Activated naive CD4-positive, alpha-beta T cell treated with anti-CD3 and anti-CD28 coated beads for 36 hours (primary cell): ENCODE measurements at places on chromosomes 6 and 20. TPM values are rescaled to one million over a fixed set of nuclear protein-coding genes. Genes with fewer than 3 reads are reported as not detected.

GRCh38 chr6:79902046-79902445 is 45.3 kb downstream of the ELOVL4 start:
- peaks cover 6% of the 10 kb centered on the region for H3K27me3 ChIP-seq

The ARFRP1 gene
- total RNA-seq, result 45.6 TPM

The AIF1 gene
- total RNA-seq, result 120 TPM

GRCh38 chr20:58908221-58908620 is 55.7 kb downstream of the GNAS start:
- H3K27me3 ChIP-seq, result no peaks in the 10 kb centered on the region
- peaks cover 43% of the 10 kb centered on the region for H3K4me1 ChIP-seq
- DNase-seq, result no peak
- H3K36me3 ChIP-seq, result peaks cover 63% of the 10 kb centered on the region
- peak overlapping the region; percentile 88 for H3K27ac ChIP-seq

- H3K36me3 ChIP-seq, result no peaks in the 10 kb centered on the region
- DNase-seq, result no peak
- H3K4me1 ChIP-seq, result peaks cover 19% of the 10 kb centered on the region
- peaks cover 49% of the 10 kb centered on the region for H3K27me3 ChIP-seq
- no peak overlapping the region for H3K27ac ChIP-seq
Measured at GRCh38 chr6:73308712-73309534, 45.2 kb downstream of the DPPA5 start.

GRCh38 chr20:53735536-53736050 is 142.0 kb upstream of the ZNF217 start:
- no peak overlapping the region for H3K4me3 ChIP-seq
- H3K27ac ChIP-seq, result peak overlapping the region; percentile 44
- no peak for DNase-seq
- H3K36me3 ChIP-seq, result no peaks in the 10 kb centered on the region
- peaks cover 43% of the 10 kb centered on the region for H3K4me1 ChIP-seq

DNA sequence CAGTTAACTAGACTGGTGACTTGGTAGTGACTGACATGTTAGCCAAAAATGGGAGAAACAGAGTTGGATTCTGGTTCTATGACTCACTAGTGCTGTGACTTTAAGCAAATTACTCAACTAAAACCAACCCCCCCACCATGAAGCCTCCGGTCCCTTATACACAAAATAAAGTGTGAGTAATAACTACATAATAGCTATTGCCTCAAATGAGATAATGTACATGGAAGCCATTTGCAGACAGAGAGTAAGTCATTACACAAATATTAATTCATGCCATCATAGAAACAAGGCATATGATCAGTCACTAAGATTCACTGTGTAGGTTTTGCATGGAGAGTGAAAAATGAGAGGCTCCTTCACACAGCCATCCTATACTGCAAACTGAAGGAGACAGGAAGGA is 111.9 kb downstream of the HIVEP2 start:
- H3K27ac ChIP-seq, result peak overlapping the region; percentile 81
- H3K27me3 ChIP-seq, result no peaks in the 10 kb centered on the region
- no peak overlapping the region for H3K4me3 ChIP-seq

The CNKSR3 gene
- 0.12 TPM for total RNA-seq

- H3K27me3 ChIP-seq, result no peaks in the 10 kb centered on the region
- no peaks in the 10 kb centered on the region for H3K4me1 ChIP-seq
- no peaks in the 10 kb centered on the region for H3K36me3 ChIP-seq
- DNase-seq, result no peak
Measured at GRCh38 chr6:118387921-118388701, 160.0 kb upstream of the PLN start.

- H3K4me3 ChIP-seq, result no peak overlapping the region
- no peaks in the 10 kb centered on the region for H3K27me3 ChIP-seq
- peaks cover 13% of the 10 kb centered on the region for H3K4me1 ChIP-seq
- DNase-seq, result no peak
- H3K36me3 ChIP-seq, result no peaks in the 10 kb centered on the region
Measured at GRCh38 chr6:6891125-6891721, 216.5 kb upstream of the RREB1 start.

DNA sequence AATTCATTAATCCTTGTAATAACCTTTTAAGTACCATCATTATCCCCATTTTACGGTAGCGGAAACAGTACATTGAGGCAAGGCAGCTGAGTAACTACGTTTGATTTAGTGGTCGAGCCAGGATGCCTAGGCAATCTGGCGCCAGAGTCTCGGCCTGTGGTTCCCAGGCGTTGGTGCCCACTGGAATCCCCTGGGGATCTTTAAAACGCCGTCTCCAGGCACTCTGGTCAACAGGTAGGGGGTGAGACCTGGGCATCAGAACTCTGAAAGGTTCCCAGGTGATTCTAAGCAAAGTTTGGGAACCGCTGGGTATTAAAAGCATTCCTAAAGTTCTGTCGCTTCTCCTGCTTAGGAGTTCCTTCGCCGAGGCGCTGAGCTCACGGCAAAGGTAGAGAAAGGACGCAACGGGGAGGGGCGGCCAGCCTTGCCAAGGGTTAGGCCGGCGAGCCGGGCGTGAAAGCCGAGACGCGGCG is 939 bp downstream of the DTNBP1 start:
- H3K4me3 ChIP-seq, result peak overlapping the region; percentile 80
- H3K27me3 ChIP-seq, result no peaks in the 10 kb centered on the region
- DNase-seq, result no peak
- peaks cover 27% of the 10 kb centered on the region for H3K4me1 ChIP-seq
- H3K27ac ChIP-seq, result peak overlapping the region; percentile 57

DNA sequence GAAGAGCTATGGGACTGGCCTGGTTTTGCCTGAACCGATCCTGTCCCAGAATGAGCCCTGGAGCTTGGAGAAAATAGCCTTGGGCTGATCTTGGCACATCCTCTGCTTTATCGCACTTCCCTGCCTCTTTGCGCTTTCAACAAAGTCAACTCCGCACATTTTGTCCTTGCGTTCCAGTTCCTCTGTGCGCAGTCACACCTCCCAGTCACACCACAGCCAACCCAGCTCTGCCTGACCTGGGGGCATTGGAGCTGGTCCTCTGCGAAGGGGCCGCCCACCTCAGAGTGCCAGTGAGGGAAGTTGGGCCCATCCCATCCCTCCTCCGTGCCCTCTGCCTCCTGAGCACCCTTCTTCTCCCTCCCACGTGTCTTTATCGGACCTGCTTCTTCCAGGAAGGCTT is 16.9 kb upstream of the UQCC2 start:
- no peak overlapping the region for H3K4me3 ChIP-seq
- DNase-seq, result no peak
- no peaks in the 10 kb centered on the region for H3K36me3 ChIP-seq
- no peak overlapping the region for H3K27ac ChIP-seq
- H3K27me3 ChIP-seq, result no peaks in the 10 kb centered on the region
- H3K4me1 ChIP-seq, result peaks cover 18% of the 10 kb centered on the region

DNA sequence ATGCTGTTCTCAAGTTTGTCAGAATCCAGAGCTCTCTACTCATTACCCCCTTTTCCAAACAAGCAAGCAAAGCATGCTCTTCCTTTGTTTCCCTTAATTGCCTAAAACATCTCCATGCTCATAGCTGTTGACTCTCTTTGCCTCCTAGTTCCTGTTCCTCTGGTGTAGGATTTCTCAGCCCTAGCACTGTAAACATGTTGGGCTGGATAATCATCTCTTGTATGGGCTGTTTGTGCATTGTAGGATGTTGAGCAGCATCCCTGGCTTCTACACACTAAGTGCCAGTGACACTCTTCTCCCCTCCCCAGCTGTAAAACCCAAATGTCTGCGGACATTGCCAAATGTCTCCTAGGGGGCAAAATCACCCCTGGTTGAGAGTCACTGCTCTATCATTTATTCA is 14.0 kb downstream of the PPARD start:
- H3K27ac ChIP-seq, result no peak overlapping the region
- H3K36me3 ChIP-seq, result peaks cover 11% of the 10 kb centered on the region
- H3K27me3 ChIP-seq, result no peaks in the 10 kb centered on the region
